ENCODE measurements at places on chromosomes 13 and 19.
A peak's percentile ranks its signal among the peaks of the same experiment; 100 is the strongest.

DNA sequence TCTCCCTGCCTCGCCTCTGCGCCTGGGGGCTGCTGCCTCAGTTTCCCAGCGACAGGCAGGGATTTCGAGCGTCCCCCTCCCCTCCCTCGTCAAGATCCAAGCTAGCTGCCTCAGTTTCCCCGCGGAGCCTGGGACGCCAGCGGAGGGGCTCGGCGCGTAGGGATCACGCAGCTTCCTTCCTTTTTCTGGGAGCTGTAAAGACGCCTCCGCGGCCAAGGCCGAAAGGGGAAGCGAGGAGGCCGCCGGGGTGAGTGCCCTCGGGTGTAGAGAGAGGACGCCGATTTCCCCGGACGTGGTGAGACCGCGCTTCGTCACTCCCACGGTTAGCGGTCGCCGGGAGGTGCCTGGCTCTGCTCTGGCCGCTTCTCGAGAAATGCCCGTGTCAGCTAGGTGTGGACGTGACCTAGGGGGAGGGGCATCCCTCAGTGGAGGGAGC lies 722 bp upstream of the ICAM1 start:
- peak; percentile 40 for DNase-seq

DNA sequence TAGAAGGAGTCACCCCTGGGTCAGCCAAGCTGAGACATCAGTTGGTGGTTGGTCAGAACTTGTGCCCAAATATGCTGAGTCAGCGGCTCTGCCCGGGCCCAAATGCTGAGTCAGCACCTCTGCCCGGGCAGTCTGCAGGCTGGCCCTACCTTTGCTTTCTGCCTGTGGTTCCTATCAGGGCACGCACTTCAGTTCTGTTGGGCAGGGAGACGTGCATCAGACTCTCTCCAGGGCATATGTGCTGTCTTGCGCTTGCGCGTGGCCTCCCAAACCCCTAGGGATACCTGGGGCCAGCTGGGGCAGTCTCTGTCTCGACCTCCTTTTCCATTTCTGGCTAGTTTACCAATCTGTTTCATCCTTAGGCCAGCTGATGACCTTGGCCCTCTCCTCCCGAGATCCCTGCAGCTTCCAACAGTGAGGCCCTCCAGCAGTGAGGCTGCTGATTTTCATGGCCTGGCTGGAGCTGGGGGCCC lies 24.4 kb upstream of the LDLR start:
- no peak for DNase-seq

DNA sequence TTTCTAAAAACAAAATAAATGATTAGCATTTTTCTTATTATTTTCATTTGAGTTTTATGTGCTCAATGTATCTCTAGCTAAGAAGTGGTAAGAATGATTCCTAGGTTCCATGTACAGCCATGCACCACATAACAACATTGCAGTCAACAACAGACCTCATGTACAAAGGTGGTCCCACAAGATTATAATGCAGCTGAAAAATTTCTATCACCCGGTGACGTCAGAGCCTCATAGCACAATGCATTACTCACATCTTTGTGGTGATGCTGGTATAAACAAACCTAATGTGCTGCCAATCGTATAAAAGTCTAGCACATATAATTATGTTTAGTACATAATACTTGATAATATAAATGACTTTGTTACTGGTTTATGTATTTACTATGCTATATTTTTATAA lies 120.5 kb downstream of the SLC7A1 start:
- DNase-seq = no peak

- no peak for DNase-seq
These were observed 71.8 kb upstream of the STK24 start for GRCh38 chr13:98648686-98649085.

DNA sequence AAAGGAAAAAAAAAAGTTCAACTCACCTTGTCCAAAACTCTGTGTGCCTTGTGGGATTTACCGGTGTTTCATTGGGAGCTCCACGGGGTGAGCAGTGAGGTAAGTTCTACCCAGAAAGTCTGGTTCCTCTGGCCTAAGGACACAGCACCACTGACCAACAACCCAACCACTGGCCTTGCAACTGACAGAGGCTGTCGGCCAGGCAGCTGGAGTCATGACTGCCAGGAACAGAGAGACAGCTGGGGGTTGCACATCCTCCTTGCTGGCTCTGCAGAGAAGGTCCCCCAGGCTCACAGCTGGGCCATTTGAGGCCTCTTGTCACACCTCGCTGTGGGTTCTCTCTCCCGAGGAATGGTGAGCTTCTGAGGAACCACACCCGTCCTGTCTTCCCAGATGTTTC lies 59.5 kb downstream of the ANKRD10 start:
- DNase-seq = no peak

All from naive thymus-derived CD8-positive, alpha-beta T cell (primary cell).